GM10248 (cell line): ENCODE measurements at places on chromosomes 12 and 14.

DNA sequence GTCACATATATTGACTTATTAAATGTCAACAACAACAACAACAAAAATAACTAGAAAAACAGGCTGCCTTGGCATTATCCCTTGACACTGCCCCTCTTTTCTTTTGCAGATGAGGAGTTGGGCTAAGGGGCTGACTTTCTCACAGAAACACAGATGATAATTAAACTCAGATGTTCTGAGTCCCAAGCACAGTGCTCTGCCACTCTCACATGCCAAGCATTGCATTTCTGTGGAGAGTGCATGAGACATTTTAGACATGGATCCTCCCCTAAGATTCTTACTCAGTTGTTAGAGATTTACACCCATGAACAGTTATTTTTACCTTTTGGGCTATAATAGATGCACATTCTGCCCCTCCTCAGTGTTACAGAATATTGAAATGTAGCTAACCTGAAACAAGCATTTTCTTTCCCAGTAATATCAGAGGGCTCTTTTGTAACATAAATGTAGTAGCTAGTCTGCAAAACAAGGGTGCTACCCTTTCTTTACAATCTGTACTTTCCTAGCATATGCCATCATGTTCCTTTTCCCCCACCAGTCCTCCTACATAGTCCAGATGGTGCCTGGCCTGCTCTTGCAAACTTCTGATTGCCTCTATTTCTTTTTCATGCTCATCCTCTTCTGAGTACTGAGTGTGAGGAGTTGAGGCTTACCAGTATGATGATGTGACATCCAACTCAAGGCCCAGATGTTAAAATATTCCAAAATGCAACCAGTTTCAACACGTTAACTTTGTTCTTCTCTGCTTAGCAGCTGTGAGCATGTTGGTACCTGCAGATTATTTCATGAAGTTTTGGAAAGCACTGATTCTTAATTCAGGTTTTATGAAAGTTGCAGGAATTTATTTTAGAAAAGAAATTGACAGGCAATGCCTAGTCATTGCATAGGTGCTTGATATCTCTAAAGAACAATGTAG is 125.0 kb upstream of the ATP2B1 start:
- DNase-seq, result no peak

DNA sequence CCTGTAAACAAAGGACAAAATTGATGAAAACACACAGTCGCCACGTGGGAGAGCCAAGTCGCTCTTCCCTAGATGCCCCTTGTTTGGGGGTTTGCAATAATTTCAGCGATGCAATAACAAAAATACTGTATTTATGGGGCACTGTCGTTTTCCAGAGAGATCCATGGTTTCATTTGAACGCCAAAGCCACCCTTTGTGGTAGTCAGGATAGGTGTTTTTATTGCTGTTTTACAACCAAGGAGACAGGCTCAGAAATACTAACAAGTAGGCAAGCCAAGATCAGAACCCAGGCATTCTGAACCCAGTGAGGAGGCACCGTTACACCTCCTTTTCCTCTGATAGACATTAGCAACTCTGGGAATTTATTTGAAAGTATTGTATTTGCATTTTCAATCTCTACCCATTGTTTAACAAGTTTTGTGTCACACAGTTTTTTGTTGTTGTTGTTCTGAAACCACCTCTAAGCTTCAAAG is 831 bp upstream of the BTBD7 start:
- DNase-seq, result no peak

DNA sequence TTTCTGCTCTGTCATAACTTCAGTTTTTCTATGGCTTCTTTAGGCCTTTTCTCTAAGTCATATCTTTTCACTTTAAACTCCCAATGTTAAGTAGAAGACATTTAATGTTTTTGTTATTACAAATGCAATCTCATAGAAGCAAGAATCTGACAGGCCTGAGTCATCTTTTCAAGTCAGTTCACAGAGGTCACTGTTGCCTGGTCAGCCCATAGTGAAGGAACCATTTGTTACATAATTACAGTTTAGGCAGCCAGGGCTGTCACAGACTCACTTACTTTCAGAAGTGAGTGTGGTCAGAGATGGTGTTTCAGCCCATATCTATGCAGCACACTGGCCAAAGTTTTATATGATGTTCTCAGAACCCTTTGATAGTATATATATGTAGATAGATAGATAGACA is 46.5 kb downstream of the CCER1 start:
- DNase-seq, result no peak

DNA sequence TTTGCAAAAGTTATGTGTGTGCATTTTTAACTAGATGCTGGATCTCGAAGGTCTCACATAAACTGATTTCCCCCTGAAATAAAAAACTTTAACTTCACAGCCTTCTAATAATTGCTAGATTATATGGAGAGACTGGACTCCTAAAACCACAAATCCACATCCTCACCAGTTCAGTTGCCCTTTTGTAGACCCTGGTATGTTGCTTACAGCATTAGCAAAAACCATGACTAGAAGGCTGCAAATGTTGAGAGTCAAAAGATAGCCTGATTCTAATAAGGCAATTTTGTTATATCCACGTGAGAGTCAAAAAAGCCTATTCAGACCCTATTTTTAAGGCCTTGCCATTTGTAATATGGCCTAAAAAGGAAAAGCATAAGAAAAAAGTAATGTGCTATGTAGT is 37.4 kb downstream of the RASSF8 start:
- no peak for DNase-seq

GRCh38 chr14:53367644-53368026 is 214.5 kb upstream of the DDHD1 start:
- DNase-seq, result no peak

GRCh38 chr12:108589028-108589839 is 8.7 kb downstream of the TMEM119 start:
- DNase-seq, result no peak

DNA sequence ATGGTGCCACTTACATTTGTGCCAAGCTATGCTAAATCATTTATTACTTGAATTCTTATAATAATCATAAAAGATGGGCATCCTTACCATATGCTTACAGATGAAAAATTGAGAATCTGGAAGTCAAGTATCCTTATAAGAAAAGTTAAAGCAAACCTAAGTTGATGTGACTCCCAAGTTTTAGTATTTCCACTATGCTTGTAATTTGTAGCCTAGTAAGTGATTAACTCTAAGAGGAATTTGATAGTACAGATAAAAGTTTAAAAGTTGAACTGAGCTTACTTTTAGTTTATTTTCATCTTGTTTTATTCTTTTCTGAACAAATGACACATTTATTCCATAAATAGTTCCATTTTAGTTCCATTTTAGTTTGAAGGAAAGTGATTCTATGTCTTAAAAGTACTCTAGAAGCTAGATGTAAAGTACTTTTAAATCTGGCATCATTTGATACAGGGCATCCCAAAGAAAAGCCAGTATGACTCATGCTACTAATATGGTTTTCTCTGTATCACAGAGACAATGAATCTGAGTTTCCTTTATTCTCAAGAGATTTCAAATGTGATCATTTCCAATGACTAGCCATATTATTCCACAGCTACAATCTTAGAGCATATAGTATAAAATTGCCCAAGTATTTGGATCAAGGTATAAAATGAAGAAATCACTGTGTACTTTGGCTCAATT is 596.0 kb downstream of the SLC16A7 start:
- no peak for DNase-seq

GRCh38 chr14:23071921-23072539 is 14.7 kb upstream of the CDH24 start:
- no peak for DNase-seq

DNA sequence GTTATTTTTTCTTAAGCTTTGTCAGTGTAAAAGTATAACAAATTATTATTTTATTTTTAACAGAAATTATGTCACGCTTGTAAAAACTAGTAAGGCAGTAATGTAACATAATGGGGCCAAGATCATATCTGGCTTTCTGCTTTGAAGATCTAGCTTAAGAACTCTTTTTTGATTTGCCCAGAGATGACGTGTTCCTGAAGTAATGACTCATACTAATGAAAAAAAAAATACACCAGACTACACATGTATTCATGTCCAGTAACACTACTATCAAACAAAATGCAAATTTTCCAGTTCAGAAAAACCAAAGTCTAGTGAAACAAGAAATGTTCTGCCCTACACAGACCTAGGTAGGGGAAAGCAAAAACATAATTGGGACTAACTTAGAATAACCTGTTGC is 432.2 kb upstream of the ATXN7L3B start:
- no peak for DNase-seq

DNA sequence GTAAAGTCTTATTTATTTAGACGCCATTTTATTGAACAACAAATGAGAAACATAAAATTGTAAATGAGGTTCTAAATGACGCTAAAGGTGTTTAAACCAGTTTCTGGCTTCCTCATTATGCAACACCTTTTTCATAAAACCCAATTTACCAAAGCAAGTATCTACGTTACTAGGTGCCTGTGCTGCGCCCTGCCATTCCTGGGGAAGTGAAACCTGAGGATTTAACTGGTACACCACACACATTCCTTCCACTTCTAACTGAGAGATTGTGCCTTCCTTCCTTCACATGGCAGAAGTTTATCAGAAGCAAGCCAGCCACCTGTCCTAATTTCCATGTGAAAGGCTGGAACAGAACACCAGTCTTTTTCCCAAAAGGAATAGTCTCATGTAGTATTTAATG is 40.3 kb upstream of the GCH1 start:
- no peak for DNase-seq

GRCh38 chr14:68264260-68264569 is 444.6 kb downstream of the RAD51B start:
- DNase-seq, result no peak

DNA sequence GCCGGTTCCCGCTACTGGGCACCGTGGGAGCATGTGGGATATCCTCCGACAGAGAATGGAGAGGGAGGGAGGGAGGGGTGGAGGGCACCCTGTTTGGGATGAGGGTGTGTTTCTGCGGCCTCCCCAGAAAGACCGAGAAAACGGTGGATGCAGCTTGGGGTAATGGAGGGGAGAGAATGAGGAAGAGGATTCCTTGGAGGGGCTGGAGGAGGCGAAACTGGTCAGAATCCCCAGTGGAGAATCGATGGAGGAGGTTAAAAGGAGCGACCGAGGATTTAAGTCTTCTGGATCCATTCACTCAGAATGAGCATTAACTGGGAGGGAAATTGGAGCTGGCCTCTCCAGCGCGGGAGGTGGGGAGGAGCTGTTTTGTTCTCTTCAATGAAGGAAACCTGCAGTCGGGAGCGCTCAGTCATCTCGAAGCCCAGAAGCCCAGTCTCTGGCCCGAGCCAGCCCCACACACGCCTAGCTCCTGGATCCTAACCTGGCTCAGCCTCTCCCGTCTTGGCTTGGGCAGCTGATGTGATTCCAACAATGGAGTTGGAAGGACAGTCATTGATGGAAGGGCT is 581 bp downstream of the ARG2 start:
- no peak for DNase-seq

GRCh38 chr14:103283916-103284315 is 50.1 kb upstream of the EIF5 start:
- DNase-seq, result no peak

DNA sequence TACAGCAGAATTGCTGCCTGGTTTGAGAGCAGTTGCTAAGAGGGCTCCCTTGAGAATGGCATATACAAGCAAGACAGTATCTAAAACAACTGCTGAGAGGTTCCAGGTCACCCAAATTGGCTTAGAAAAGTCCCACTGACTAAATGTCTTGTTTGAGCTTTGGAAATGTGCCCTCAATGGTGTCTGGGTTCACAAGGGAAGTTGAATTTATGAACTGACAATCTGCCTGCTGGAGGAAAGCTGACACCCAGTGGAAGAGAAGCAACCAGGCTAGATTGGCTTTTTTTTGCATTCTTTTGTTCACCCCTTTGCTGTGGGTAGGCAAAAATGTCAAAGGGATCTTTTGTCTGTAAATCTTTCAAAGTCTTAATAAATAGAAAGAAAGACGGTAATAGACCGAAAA is 44.6 kb upstream of the NPFF start:
- peak; percentile 30 for DNase-seq

DNA sequence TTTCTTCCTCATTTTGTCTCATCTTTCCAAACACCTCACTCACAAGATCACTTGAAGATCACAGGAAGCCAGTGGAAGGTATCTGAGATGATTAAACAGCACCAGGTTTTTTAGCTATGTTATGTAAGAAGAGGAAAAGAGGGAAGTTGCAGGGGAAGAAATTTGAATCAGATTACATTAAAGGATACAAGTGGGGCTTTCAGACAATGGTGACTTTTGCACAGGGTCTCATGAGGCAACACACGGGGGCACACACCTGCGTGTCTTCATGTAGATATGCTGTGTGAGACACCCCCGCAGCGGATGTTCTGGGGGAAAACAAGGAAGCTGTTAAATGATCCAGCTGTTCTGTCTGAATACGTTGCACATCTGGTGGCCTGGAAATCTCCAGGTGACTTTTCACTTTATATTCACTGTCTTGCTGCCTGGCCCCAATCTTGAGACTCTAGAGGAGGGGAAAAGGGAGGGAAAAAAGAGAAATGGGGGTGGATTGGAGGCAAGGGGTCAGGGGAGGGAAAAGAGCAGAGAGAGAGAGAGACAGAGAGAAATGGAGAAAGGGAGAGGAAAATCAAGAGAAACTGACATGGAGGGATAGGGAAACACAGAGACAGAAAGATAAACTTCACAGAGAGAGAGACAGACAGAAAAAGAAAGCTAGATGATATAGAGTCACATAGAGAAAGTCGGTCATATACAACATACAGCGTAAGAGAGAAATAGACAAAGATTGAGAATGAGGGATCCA is 36.3 kb upstream of the PPP1CC start:
- DNase-seq, result no peak

DNA sequence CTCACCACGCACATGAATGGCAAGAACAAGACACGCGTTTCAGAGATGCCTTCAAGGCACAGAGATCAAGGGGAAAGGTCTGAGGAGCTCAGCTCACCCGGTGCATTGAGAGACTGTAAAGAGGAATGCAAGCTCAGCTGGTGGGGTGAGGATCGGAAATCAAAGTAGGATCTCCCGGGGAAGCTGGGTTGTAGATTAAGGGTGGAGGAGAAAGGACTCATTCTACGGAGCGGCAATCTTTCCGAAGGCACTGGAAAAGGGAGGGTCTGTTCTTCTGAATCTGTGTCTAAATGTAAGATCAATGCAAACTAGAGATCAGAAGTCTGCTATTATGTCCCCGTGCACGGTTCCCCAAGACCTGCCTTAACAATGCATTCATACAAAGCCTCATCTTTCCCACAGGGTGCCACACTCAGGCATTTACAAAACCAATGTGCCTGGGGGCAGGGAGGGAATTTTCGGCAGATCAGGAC is 41.6 kb upstream of the PYGL start:
- DNase-seq, result no peak

DNA sequence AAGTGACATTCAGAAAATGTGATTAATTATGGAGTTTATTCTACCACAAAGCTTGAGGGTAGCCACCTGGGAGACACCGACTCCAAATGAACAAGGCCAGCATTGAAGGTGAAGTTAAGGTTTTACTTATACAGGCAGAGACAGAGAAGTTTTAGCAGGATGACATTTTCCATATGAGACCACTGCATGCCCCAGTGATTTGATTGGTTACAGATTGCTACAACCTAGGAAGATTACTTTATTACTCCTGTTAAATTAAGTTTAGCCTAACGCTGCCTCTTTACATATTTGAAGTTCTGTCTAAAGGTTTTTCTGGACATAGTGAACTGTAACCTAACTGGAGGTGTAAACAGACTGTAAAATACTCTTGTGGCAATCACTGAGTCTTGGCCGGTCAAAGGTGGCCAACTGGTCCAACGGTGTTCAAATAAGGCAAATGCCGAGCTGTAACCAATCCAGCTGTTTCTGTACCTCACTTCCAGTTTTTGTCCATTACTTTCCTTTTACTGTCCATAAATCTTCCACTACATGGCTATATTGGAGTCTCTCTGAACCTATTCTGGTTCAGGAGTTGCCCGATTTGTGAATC is 57.2 kb downstream of the RIN3 start:
- DNase-seq, result no peak

GRCh38 chr12:91098461-91098860 is 12.8 kb downstream of the LUM start:
- DNase-seq, result no peak
